ENCODE measurements at places on chromosomes 2 and 18. TPM values are rescaled to one million over a fixed set of nuclear protein-coding genes. Genes with fewer than 3 reads are reported as not detected.

The KCNJ3 gene
- total RNA-seq: not detected

The CD8B2 gene
- total RNA-seq: 0.15 TPM

The CLEC4F gene
- total RNA-seq: 0.27 TPM

The UGT1A8 gene
- not detected for total RNA-seq

The SLC16A14 gene
- 0.22 TPM for total RNA-seq

Measured in T-helper 1 cell treated with Interleukin-12 subunit alpha and Interleukin-12 subunit beta and Interleukin-4 antibody, amounts not matched to agents 30 ng/mL and 1 ng/mL, for 36 hours (primary cell).